Activated T-cell treated with anti-CD3 and anti-CD28 coated beads, Interleukin-2, amount 50 U/mL, for 72 hours (primary cell): ENCODE measurements at places on chromosomes 7 and 10.

- DNase-seq, result no peak
Measured at GRCh38 chr7:84497873-84498272, 303.3 kb upstream of the SEMA3A start.

GRCh38 chr10:92544296-92544695, 29.6 kb downstream of the IDE start:
- no peak for DNase-seq

DNA sequence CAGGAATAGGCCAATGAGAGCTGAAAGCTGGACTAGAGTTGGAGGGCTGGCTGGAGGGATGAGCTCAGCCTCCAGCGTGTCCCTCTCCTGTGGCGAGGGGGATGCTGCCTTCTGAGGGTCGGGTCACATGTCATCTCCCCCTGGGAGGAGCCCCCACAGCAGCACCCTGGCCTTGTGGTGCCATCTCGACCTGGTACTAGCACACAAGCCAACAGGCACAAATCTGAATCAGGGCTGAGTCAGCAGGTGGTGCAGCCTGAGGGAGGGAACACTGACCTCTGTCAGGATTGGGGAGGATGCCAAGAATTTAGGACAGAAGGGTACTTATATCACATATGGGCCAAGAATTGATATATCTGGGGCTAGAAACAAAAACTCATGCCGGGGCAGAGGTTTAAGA, 280.4 kb downstream of the CELF2 start:
- no peak for DNase-seq

GRCh38 chr10:124072106-124072505, 21.3 kb downstream of the CHST15 start:
- DNase-seq, result no peak

GRCh38 chr10:3749011-3749410, 36.0 kb downstream of the KLF6 start:
- DNase-seq, result no peak

- no peak for DNase-seq
Measured at GRCh38 chr7:47337531-47337930, 244.4 kb downstream of the TNS3 start.

DNA sequence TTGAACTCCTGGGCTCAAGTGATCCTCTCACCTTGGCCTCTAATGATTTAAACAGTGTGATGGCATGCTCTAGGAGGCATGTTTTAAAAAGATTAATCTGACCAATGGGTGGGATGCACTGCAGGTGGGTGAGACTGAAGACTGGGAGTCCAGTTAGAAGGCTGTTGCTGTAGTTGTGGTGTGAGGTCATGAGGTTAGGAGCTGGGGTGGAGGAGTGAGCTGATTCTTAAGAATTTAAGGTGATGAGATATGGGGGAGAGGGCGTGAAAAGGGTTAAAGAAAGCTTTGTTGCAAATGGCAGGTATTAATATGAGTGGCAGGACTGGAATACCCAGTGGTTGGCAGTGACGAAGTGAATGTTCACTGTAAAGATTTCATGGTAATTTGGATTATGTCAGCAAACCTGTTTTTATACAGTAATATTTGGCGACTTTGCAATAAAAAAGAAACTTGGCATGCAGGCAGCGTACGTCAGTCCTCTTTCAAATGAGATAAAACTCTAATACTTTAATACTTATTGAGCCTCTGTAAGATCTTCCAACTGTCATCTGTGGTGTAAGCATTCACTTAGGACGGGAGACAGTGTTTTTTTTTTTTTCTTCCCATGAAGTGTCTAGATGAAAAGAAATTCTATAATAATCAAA, 72.8 kb upstream of the MTPN start:
- no peak for DNase-seq

DNA sequence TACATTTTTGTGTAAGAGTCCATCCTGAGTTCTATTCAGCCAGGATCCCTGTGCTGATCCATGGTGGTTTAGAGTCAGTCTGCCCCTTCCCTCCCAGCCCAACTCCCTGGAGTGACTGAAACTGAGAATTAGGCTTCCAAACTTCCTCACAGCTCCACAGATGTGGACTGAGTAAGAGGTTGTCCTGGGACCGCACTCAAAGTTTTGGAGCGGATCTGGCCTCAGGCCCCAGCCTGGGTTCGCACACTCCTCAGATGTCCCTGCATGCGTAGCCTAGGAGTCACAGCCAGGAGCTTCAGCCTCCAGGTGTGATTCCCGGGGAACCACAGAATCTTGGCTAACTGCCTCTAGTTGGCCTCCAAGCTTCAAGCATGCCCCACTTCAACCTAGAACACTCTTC, 218.1 kb downstream of the C7orf25 start:
- DNase-seq, result no peak

DNA sequence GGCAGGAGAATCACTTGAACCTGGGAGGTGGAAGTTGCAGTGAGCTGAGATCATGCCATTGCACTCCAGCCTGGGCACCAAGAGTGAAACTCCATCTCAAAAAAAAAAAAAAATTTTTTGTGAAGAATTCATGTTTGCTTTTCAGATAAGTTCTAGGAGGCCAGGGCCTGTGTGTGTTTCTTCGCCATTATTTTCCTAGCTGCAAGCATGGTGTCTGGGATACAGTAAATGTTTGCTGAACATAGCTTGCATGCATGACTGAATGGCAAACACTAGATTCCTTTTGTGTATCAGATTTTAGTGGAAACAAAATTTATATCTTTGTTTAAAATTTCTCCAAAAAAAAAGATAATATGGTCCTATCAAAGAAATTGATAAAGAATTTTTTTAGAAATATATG, 9.7 kb upstream of the MACC1 start:
- no peak for DNase-seq

DNA sequence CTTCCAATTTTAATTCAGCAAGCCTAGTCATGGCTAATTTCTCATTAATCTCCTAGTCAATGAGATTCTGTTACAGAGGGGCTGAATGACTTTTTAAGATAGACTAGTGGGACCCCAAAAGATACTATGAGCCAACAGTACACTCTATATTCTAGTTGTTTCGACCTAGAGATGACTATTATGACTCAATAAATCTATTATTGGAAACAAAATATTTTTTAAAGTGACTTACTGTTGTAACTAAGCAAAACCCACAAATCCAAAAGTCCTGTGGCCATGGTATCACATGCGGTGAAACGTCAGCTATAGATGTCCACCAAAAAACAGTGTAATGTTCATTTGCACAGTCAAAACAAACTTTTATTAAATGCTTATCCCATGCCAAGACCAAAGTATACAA, 95.3 kb upstream of the ADO start:
- no peak for DNase-seq

- peak; percentile 49 for DNase-seq
Measured at GRCh38 chr10:24503461-24504320, 220.0 kb downstream of the ARHGAP21 start.

DNA sequence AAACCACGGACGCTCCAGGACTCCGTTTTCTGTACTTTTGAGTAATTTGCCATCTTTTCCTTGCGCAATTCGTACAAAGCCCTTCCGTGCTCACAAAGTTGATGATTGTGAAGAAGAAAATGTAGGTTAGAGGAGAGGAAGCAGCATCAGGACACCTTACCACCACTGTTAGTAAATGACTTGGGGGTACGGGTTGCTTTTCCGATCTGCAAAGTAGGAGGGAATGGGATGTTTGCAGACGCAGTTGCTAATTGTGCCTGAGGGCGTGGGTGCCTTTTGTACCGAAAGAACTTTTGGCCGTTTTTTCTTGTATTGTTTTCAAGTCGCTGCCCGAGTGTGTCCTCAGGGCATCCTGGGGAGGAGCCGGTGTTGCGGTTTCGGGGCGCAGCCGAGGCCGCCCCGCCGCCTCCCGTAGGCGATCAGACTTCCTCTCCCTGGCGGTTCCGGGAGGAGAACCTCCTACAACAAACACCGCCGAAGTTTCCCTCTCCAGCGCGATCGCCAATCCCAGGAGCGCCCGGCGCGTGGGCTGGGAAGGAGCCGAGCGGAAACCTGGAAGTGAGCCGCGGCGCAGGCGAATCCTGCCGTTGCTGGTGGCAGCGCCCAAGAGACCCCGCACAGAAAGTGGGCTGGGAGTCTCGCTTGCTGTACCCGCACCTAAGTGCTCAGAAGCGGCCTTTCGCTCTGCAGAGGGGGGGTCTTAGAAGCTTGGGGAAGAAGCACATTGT, 1.0 kb downstream of the PRR15 start:
- no peak for DNase-seq

GRCh38 chr10:3186368-3186767, 13.8 kb upstream of the PITRM1 start:
- DNase-seq, result peak; percentile 50

DNA sequence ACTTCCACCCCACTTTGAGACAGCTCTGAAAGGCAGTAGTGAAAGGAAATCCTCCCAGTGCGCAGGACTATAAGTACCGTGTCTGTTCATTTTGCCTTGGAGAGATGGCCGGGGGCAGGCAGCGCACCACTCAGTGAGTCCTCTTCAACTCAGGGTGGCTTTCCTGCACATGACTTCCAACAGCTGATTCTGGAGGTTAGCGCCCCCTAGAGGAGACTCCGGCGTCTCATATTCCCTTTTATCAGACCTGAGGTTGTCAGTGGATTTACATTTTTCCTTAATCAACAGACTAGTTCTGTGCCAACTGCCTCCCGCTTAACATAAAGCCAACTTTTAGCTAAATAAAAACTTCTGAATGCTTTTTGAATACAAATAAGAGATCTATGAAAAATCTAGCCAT, 101.0 kb downstream of the HERPUD2 start:
- peak; percentile 4 for DNase-seq

DNA sequence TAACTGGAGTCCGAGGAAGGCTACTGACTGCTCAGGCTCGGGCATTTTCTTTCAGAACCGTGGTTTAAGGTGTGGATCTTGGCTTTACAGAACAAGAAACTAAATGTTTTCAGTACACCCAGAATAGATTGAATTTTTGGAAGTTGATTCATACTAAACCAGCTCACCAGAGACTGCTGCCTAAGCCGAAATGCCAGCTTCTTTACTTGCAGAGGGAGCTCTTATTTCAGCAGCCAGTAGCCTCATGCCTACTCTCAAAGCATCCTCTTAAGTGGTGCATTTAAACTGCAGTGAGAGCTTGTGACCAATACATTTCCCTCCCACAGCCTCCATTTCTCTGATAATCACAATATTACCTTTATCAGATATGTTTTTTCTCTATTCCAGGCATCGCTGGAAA, 615.1 kb downstream of the SUGCT start:
- DNase-seq, result no peak

- DNase-seq, result no peak
Measured at GRCh38 chr10:75894761-75895160, 463.3 kb downstream of the LRMDA start.

GRCh38 chr7:31017032-31017675, 35.0 kb upstream of the ADCYAP1R1 start:
- DNase-seq, result no peak

DNA sequence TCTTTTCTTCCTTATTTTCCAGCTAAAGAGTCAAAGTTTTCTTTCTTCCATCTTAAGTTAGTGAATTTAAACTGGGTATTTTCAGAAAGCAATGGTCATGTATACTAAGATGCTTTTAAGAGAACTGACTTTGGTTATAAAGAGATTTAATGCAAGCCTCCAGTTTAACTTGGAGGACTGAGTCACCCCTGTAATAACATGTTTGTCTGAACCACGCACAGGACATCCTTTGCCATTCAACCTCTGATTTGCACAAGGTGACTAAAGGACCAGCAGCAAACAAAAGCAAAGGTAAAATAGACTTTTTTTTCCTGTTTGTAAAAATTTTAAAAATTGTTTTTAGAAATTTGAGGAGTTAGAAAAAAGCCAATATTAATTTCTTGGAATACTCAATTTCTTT, 2.9 kb downstream of the HYAL4 start:
- no peak for DNase-seq

DNA sequence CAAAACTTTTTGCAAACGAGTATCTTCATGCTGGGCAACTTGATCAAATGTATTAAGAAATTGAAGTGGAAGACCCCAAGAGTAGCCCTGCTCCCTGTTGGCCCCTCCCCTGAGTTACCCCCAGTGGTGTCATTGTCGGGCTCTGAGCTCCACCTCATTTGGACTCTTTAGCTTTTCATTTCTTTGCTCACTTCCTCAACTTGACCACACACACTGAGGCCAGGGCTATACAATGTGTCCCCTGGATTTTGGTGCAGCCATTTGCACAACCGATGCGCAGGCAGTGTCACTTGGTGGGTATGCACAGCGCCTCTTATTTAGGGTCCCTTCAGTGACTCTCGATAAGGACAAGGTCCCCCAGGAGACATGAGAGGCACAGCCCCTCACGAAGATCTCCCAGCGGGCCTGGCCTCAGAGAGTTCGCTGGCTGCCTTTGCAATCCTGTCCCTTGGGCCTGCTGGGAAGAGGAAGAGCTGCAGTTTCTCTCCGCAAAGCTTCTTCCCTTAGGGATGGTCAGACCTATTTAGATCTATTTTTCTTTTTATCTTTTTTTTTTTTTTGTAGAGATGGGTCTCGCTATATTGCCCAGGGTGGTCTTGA, 2.5 kb upstream of the MUC3A start:
- no peak for DNase-seq

DNA sequence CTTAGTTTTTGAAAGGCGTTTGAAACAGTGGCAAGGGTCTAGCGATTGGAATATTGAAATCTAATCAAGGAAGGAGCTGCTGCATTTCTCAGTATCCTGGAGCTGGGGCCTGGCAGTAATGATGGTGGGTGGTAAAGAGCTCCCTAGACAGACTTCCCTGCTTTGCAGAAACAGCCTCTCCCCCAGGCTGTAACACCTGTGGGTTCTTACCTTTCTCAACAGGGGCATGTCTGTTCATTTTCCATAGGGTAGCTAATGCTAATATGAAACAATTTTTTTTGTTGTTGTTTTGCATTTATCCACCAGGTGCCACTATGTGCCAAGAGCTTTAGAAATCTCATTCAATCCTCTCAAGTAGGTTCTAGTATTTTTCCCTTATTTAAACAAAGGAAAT, 345.5 kb downstream of the REEP3 start:
- DNase-seq, result no peak

- DNase-seq, result no peak
Measured at GRCh38 chr7:123282181-123282580, 82.4 kb upstream of the SLC13A1 start.

GRCh38 chr10:104296687-104297436, 27.9 kb downstream of the GSTO2 start:
- DNase-seq, result no peak

DNA sequence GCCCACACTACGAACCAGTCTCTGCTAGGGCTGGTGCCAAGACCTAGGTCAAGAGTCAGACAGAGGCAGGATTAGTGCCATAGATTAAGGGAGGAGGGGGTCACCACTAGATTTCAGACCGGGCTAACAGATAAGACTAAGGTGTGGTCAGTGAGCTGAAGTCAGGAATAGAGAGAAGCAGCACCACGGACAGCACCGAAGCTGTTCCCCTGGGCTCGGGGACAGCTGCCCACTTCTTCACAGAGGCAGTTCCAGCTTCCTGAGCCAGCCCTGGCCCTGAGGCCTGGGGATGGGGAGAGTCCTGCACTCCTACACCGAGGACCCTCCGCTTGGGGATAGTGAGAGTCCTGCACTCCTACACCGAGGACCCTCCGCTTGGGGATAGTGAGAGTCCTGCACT, 11.2 kb upstream of the JAKMIP3 start:
- DNase-seq, result no peak

GRCh38 chr7:40827222-40828085, 692.6 kb downstream of the SUGCT start:
- no peak for DNase-seq
